ENCODE measurements at places on chromosomes 3 and 15. TPM values are rescaled to one million over a fixed set of nuclear protein-coding genes. Genes with fewer than 3 reads are reported as not detected.

- no peak for DNase-seq
Measured at GRCh38 chr15:36263666-36264065, 315.8 kb upstream of the CDIN1 start.

- DNase-seq, result no peak
Measured at GRCh38 chr3:52880047-52880446, 17.3 kb downstream of the STIMATE start.

- peak; percentile 42 for DNase-seq
Measured at GRCh38 chr3:37287776-37288175, 113.4 kb upstream of the LRRFIP2 start.

GRCh38 chr3:125220727-125221429, 8.3 kb upstream of the SLC12A8 start:
- DNase-seq, result peak; percentile 31

GRCh38 chr15:80375968-80376891, 28.0 kb upstream of the ARNT2 start:
- no peak for DNase-seq

DNA sequence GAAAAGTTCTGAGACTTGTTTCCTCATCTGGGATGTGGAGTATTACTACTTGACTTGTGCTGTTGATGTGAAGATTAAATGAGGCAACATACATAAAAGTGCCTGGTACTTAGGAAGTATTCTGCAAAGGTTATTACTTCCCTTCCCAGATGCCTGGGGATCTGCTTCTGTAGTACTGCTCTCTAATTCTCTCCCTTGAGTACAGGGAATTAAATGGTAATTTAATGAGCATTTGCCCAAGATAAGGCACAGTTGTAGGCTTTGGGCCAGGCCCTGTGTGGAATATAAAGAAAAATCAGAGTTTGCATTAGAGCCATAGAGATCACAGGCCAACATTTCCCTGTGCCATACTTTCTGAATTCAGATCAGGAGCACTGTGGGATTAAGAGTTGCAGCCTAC, 84.4 kb downstream of the LARS2 start:
- DNase-seq, result no peak

- no peak for DNase-seq
Measured at GRCh38 chr15:101651554-101652097, 555 bp downstream of the TM2D3 start.

GRCh38 chr15:40508216-40508615, 37.4 kb downstream of the CHST14 start:
- no peak for DNase-seq

DNA sequence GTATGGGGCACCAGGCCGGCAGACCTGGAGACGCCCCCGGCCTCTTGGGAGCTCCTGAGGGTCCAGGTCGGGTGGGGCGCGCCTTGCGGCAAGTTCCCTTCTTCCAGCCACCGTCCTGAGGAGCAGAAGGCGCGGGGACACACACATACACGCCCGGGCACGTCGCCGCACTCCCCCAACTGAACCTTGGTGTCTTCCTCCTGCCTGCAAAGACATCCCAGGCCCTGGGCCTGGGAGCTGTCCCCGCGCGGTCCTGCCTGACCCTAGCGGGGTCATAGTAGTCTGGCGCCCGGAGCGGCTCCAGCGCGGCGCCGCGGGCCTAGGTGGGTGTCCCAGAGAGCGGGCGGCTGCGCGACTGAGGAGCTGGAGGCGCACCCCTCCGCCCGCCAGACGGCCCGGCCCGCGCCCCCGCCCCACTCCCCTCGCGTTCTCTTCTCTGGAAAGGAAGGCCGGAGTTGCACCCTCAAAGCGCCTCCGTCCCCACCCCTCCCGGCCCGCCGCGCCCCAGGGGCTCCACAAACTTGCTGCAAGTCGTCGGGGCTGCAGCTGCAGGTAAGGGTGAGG, 185.9 kb upstream of the LINGO1 start:
- no peak for DNase-seq

Gene FBXO40
- not detected for polyA plus RNA-seq

Gene ARHGEF26
- 2.3 TPM for polyA plus RNA-seq
